T-cell (primary cell): ENCODE measurements at places on chromosomes 13 and 19. TPM values are rescaled to one million over a fixed set of nuclear protein-coding genes. Genes with fewer than 3 reads are reported as not detected.
A peak's percentile ranks its signal among the peaks of the same experiment; 100 is the strongest.

DNA sequence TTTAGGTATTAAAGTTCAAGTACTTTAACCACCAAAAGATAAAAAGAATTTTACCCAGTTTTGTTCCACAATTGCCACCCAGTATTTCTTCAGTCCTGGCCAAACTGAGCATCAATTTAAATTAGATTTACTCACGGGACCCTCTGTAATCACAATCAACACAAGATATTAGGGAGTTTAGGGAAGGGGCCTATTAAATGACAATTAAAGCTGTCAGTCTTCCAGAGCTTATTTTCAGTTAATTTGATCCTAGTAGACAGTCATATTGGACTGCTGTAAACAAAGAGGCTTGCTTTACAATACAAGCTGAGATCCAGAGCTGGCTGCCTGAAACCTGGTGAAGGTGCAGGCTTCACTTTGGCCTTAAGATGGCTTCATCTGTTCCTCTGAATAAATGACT lies 321.2 kb upstream of the NBEA start:
- no peak for DNase-seq

DNA sequence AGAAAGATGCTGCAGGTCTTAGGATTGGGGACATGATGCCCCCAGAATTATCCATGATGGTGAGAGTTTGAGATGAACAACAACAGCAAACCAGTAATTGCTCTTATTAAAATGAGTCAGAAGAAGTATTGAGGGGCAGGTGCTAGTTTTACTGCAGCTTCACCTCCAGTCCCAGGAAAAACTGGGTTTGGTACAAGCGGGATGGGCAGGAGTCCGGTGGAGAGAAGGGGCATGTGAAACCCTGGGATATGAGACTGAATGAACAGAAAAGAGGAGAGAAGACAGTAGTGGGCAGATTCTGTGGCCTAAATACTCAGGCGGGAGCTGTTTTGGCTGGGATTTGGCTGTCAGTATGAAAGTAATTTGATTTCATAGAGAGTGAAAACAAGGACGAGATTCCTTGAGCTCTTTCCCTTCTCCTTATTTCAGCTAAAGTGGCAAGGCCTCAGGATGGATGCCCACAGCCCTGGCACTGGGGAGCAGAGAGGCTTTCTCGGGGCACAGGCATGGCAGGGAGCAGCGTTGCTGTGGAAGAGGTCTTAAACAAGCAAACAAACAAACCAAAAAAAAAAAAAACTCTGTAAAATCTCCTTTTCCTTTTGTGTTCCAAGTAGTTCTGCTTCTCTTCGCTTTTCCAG lies 30.7 kb downstream of the NFIX start:
- no peak for DNase-seq

DNA sequence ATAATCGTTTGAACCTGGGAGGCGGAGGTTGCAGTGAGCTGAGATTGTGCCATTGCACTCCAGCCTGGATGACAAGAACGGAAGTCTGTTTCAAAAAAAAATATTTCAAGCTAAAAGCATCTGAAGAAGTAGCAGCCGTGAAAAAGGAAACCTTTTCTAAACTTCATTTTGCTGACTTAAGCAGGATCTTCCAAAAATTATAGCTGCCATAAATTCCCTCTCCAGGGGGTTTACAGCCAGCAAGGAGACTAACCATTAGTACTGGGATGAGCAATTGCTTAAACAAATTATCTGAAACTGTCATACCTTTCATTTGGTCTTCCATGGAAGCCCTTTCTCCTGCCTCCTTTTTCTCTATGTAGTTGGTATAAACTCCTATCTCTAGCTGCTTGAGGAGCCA lies 69.9 kb upstream of the TSC22D1 start:
- DNase-seq = no peak

GRCh38 chr19:33734913-33735312 lies 61.8 kb upstream of the KCTD15 start:
- no peak for DNase-seq

GRCh38 chr13:30581582-30581981 lies 36.1 kb upstream of the USPL1 start:
- no peak for DNase-seq

DNA sequence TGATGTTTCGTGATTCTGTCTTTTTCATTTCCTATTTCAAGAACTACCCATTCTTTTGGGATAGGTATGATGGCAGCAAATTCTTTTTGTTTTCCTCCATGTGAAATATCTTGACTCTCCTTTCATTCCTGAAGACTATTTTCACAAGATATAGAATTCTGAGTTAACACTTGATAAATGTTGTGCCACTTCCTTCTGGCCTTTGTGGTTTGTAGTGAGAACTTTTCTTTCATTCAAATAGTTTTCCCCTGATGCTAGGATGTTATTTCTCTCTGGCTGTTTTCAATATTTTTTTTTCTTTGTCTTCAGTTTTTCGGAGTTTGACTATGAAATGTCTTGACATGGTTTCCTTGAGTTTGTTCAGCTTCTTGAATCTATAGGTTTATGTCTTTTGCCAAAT lies 8.3 kb upstream of the TUBGCP3 start:
- DNase-seq = no peak

Gene FFAR3
- total RNA-seq = not detected

- no peak for DNase-seq
These were observed 2.7 kb downstream of the LILRB5 start for GRCh38 chr19:54254195-54254906.

- DNase-seq = no peak
These were observed 18.1 kb downstream of the NALCN start for GRCh38 chr13:101398191-101398590.

GRCh38 chr13:51327961-51328360 lies 11.5 kb upstream of the SERPINE3 start:
- DNase-seq = no peak

Gene ZNF573
- 18.6 TPM for total RNA-seq

- no peak for DNase-seq
These were observed 16.6 kb upstream of the ZNF253 start for GRCh38 chr19:19849056-19849455.

- DNase-seq = no peak
These were observed 275.8 kb upstream of the GPC6 start for GRCh38 chr13:92950771-92951170.

DNA sequence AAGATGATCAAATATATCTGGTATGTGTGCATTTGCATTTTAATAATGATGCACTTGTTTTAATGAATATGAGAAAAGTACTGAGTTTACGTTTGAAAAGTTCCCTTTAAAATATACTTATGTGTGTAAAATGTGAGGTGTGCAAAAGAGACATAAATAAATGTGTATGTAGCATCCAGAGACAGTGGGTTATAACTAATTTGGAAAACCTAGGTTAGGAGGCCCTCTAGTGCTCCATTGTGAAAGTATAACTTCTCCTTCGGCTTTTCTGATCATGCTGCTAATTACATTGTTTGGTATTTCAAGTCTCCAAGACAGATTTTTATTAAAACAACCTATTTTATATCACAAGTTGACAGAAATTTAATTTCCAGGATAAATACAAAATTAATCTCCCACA lies 30.1 kb downstream of the SCEL start:
- DNase-seq = no peak

Gene CEACAM3
- total RNA-seq = not detected

DNA sequence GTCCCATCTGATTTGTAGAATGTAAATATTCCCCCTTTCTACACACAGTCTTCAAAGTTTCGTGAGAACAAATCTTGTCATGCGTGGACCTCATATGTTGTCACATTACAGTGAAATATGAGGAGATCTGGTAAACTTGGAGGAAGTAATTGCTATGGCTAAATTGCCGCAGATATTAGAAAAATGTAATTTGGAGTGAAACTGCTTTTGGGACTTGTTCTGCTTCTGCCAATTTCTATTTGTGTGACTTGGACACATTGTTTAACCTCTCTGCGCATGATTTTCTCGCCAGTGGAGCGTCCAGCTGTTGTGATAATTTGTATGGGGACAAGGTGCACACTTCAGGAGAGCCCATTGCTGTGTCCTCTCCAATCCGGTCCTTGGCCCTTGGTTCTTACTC lies 693.1 kb upstream of the SLC10A2 start:
- no peak for DNase-seq

- no peak for DNase-seq
These were observed 15.4 kb upstream of the MED4 start for GRCh38 chr13:48110132-48110868.

DNA sequence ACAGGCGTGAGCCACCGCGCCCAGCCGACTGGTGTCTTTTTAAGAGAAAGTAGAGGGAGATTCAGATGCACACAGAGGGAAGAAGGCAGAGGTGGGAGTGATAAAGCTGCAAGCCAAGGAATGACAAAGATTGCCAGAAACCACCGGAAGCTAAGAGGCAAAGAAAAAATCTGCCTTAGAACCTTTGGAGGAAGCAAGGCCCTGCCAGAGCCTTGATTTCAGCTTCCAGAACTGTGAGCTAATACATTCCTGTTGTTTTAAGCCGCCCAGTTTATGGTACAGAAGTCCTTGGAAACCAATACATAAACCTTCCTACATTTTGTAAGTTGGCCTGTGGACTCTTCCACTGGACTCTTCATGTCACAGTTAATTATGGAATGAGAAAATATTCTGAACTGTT lies 71.7 kb upstream of the SOX21 start:
- DNase-seq = no peak

GRCh38 chr19:5811117-5811516 lies 6.2 kb downstream of the NRTN start:
- no peak for DNase-seq

DNA sequence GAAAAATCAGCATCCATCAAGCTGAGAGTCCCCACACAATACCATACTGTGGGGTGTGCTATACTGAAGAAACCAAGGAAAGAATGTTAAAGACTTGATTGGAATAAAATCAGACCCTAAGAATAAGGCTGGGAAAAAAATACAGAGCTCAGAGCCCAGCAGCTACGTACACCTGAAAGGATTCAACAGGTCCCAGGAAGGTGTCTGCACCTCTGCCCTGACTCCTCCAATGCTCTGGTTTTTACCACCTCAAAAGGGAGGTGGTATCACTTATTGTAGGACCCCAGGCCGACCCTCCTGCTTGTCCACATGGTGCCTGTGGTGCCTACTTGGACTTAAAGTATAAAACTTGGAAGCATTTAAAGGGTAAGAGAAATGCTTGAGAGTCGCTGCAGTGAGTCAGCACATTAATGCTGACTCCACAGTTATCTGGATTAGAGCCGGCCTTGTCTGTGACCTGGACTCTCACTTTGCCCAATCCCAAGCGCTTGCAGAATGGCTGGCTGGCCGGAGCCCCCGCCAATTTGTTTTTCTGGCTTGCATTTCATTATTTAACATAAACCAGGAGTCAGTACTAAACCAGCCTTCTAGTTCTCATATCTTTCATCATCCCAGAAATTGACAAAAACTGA lies 110.1 kb downstream of the FGF14 start:
- no peak for DNase-seq

DNA sequence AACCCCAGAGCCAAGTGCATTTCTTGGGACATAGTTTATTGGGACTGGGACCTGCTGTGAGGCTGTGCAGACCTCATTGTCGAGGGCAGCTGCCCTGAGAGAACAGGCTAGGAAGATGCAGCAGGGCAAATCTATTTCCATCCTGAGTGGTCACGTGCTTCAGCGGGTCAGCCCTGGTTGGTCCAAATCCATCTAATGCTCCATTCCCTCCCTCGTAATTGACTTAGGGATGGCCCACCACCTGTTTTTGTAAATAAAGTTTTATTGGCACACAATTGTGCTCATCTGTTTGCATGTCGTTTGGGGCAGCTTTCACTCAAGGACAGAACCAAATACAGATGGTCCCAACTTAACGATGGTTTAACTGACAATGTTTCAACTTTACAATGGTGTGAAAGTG lies 75.5 kb upstream of the ADGRE5 start:
- no peak for DNase-seq

DNA sequence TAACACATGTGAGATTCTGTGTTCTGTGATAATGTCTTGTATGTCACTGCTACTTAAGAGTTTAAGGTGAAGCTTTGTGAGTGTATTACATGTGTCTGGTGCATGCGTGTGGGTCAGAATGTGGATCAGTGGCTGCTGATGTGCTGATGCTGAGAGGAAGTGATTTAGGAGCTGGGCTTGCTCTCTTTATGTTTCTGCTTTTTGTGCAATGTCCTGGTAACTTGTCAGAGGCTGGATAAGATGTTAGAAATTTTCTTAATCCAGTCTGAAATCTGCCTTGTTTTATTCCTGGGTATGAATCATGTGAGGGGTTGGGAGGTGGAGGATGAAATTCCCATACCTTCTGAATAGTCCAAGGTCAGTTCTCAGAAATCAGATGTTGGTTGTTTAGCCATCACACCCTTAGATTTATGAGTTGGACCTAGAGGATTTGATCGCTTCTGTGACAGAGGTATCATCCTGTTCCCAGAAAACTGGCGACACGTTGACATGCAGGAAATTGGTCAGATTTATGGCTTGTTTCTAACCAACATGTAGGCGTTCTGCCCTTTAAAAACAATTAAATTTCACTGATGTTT lies 24.5 kb upstream of the CXCL17 start:
- DNase-seq = no peak

GRCh38 chr19:28971049-28971448 lies 241.9 kb downstream of the UQCRFS1 start:
- no peak for DNase-seq

- DNase-seq = no peak
These were observed 68.3 kb downstream of the ATP8A2 start for GRCh38 chr13:25440061-25440460.

DNA sequence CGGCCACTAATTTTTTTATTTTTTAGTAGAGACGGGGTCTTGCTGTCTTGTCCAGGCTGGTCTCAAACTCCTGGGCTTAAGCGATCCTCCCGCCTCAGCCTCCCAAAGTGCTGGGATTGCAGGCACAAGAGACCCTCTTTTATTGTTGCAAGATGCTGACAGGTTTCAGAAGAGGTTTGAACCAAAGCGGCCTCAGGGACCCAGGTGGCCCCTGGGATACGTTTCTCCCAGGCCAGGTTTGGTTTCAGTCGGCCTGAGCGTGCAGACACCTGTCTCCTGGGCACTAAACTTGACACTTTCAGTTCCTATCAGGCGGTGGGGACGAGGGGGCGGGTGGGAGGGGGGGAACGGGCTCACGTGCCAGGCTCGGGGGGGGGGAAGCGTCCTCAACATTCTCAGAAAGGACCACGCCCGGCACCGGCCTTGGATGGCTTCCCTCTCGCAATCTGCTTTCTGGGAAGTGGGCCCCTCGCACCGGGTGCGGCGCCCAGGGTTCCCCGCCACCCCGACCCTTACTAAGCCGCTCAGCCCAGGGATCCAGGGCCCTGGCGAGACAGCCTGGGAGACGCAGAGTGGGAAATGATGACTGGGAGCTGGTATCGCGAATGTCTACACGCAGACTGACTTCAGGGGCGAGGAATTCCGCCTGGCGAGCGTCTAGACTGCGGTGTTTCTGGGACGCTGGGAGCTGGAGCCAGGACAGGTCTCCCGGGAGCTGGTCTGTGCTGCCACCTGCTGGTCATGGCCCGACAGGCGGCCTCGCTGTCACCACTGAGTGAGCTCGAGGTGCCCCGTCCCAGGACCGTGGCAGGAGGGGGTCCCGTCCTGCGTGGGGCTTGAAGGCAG lies 91.6 kb downstream of the GNG7 start:
- peak; percentile 68 for DNase-seq
